ENCODE measurements at places on chromosomes 5 and 9.

DNA sequence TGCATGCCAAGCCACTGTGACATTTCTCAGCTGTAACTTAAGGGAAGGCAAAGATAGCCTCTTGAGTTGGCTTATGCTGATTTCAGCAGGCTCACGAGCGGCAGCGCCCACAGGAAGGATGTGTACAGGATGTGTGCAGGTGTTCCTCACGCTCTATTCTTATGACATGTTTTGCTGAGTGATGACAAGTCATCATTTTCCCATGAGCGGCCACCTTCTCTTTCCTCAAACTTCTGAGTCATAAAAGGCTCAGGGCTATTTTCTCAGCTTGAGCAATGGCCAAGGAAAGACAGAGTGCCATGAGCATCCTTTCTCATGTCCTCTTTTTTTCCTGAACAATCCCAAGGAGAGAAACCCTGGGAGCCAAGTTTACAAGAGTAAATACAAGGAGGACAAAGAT lies 365.9 kb downstream of the PLK2 start:
- no peak for DNase-seq

- DNase-seq: no peak
Measured at GRCh38 chr9:126819482-126819881, 14.6 kb downstream of the ZBTB43 start.

DNA sequence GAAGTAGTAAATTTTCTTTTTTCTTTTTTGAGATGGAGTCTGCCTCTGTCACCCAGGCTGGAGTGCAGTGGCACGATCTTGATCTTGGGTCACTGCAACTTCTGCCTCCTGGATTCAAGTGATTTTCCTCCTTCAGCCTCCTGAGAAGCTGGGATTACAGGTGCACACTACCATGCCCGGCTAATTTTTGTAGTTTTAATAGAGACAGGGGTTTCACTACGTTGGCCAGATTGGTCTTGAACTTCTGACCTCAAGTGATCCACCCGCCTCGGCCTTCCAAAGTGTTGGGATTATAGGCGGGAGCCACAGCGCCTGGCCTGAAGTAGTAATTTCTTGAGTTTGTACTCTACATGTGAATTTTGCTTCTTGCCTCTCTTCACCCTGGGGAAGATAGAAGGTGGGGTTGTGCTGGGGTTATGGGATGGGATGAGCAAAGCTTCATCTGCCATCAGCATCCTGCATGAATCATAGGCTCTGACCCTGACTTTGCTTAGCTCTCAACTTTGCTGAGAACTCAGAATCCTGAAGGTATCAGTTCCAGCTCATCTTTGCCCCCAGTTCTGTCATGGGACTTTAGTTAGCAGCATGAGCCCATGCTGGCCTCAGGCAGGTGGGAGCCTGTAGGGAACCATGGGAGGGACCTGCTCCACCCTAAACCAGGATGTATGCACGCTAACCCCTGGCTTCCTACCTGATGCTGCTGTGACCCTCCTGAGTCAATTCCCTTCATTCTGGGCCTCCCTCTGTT lies 9.3 kb upstream of the CCL21 start:
- no peak for DNase-seq

GRCh38 chr5:132069994-132070393 lies 3.6 kb upstream of the CSF2 start:
- DNase-seq: no peak

DNA sequence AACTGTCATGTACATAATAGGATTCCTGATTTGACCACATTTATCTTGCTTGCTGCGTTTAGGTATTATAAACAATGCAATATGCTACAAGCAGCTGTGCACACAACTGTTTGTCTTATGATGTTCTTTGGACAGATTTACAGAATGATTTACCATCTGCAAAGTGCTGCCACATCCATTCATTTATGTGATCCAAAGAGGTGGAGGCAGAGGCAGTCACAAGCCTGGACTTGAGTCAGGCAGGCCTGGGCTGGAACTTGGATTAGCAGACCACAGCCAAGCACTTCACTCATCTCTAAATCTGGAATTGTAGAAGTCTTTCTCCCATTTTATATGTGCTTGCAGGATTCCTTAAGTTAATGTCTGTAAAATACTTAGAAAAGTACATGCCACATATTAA lies 149.0 kb downstream of the INSYN2B start:
- peak; percentile 67 for DNase-seq

DNA sequence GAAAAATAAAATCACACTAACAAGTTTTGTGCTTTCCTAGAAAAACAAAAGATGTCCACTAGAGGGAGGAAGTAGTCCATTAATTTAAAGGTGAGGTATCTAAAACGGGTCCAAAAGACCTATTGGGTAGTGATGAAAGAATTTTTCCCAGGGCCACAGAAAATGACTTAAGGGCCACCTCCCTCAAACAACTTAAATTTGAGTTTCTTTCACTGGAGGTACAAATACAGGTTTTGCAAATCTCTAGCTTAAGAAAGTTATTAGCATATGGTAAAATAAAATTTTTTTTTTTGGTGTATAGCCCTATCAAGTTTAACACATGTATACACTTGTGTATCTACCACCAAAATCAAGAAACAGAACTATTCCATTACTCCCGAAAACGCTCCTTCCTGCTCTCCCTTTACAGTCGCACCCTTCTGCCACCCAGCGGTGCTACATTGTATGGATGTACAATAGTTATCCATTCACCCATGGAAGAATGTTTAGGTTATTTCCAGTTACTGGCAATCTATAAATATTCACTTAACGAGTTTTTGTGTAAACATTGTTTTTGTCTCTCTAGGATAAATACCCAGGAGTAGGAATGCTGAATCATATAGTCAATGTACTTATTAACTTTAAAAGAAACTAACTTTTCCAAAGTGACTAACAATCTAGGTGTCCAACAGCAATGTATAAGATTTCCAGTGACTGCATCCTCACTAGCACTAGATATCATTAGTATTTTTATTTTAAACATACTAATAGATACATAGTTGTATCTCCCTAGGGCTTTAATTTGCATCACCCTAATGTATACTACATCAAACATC lies 21.9 kb downstream of the DEPDC1B start:
- DNase-seq: peak; percentile 70

GRCh38 chr5:26889815-26890214 lies 148.6 kb downstream of the CDH9 start:
- no peak for DNase-seq

All from fibroblast of villous mesenchyme (primary cell).